ENCODE measurements at places on chromosomes 13 and 19. TPM values are rescaled to one million over a fixed set of nuclear protein-coding genes. Genes with fewer than 3 reads are reported as not detected.
A peak's percentile ranks its signal among the peaks of the same experiment; 100 is the strongest.

DNA sequence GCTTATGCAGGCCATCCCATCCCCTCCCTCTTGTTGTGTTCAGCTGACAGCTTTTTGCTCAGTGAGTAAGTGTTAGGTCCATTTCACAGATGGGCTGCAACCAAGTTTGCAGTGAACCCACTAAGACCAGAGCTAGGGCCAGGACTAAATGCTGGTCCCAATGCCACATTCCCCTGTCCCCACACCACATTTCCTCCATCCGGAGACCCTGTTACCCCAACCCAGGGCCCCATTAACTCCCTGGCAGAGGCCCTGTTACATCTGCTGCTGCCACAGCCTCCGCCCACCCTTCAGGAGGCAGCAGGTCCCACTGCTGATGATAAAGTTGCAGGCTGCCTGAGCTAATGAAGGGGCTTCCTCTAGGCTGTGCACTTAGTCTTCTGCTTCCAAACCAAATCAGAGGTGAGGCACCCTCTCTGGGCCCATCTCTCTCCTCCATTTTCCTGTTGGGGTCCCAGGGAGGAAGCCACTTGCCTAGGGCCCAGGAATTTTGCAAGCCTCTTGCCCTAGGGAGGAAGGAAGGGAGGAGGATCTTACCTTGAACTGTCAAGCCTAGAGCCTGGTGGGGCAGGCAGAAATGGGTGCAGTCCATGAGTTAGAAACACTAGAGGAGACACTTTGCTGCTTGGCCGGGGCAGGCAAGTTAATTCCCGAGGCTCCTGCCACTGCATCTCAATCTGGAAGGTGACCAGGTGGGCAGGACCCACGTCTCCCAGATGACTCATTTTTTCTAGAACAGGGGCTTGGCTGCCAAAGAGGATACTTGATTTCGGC lies 3.4 kb upstream of the USF2 start:
- no peak for ATAC-seq

DNA sequence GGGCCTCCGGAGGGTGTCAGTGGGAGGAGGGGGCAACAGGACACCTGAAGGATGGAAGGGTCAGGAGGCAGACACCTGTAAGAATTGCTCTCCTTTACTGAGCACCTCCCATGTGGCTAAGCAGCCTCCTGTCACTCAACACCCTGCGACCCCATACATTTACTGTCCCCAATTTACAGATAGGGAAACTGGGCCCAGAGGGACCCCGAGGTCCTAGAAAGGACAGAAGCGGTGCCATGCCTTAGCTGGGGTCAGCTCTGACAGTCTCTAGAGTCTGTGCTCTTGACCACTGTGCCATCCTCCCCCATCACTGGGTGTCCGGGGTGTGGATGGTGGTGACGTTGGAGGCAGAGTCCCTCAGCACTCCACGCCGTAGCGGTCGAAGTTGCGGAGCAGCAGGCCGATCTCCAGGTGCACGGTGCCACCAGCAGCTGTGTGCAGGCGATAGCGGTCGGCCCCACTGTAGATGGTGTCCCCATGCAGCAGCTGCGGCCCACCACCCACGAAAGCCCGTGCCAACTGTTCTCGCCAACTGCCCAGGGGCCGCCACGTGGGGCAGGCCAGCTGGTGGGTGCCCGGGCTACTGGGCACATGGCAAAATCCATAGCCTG lies 726 bp upstream of the TGFB1 start:
- no peak for ATAC-seq

Gene CDADC1
- 16.0 TPM for total RNA-seq

Gene PRPF31
- 65.3 TPM for total RNA-seq

DNA sequence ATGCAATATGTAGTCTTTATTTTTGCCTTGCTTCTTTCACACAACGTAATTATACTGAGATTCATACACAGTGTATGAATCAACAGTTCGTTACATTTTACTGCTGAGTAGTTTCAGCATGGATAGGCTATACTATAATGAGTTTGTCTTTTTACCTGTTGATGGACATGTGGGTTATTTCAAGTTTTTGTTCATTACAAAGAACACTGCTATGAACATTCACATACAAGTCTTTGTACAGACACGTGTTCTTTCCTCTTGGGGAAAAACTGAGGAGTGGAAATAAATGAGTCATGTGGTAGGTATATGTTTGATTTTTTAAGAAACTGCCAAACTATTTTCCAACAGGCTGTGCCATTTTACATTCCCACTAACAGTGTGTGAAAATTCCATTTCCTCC lies 35.1 kb downstream of the ENOX1 start:
- ATAC-seq = no peak

GRCh38 chr13:112105892-112106291 lies 38.9 kb downstream of the SOX1 start:
- peak; percentile 34 for ATAC-seq

- no peak for ATAC-seq
Observed at GRCh38 chr19:10929402-10929794, 787 bp downstream of the TIMM29 start.

Gene MAMSTR
- 5.2 TPM for total RNA-seq

GRCh38 chr13:75202981-75203380 lies 279.0 kb downstream of the TBC1D4 start:
- no peak for ATAC-seq

Gene MADCAM1
- total RNA-seq = 0.38 TPM

Gene MIR17HG
- total RNA-seq = 7.2 TPM

GRCh38 chr19:14361824-14362223 lies 19.4 kb upstream of the ADGRE5 start:
- no peak for ATAC-seq

Gene FUT1
- 0.53 TPM for total RNA-seq

Gene IGFL3
- 0.50 TPM for total RNA-seq

DNA sequence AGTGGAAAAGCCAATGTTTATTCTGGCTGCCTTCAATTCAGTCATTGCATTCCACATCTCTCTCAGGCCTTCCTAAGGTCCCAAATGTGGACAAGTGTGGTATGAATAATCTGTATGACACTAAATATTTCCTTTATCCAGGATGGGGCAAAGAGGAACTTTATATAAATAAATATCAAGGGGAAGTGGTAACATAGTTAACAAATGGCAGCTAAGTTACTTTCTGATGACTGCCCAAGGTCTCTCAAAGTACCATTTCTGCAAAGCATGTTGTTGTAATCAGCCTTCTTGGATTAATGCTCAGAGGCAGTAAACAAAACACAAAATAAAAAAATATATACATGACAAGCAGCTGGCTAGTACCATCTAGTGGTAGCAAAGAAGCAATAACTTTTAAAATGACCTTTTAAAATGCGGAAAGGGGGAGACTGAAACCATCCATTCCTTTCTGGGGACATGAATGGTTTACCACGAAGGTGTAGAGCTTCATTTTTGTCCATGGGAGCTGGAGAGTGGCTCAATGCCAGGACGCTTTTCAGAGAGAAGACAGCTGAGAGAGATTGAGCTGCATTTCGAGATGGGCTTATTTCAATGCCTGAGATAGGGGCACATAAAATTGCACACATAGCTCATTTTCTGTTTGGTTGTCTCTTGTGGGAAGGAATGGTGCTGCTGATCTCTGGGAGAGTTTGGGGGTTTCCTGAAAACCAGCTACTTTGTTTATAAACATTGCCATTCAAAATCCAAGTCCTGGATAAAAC lies 259.2 kb downstream of the RFC3 start:
- ATAC-seq = peak; percentile 59

DNA sequence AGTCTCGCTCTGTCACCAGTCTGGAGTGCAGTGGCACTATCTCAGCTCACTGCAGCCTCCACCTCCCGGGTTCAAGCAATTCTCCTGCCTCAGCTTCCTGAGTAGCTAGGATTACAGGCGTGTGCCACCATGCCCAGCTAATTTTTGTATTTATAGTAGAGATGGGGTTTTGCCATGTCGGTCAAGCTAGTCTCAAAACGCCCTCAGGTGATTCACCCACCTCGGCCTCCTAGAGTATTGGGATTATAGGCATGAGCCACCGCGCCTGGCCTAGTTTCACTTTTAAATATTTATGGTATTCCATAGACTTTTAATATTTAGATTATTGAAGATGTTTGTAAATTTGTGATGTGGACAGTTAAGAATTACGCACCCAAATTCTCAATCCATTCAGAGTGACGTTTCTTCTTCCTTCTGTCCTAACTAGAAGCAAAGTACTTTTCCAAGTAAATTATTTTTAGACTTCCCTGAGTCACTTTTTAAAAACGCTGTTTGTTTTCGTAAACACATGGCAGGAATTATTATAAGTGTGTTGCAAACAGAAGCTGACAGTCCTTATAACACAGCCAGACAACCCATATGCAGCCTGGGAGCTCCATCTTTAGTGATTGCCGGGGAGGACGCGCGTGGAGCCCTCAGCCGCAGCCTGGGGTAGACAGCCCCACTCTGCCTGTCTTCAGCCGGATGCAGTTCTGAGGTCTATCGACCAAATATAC lies 131.7 kb downstream of the ATP11A start:
- ATAC-seq = peak; percentile 62

Gene CAMSAP3
- total RNA-seq = 7.4 TPM

Data from motor neuron (in vitro differentiated cells).